Activated naive CD8-positive, alpha-beta T cell treated with anti-CD3 and anti-CD28 coated beads, Interleukin-2, amount 50 U/mL, for 24 hours (primary cell): ENCODE measurements at places on chromosomes 3 and 15.
A peak's percentile ranks its signal among the peaks of the same experiment; 100 is the strongest.

DNA sequence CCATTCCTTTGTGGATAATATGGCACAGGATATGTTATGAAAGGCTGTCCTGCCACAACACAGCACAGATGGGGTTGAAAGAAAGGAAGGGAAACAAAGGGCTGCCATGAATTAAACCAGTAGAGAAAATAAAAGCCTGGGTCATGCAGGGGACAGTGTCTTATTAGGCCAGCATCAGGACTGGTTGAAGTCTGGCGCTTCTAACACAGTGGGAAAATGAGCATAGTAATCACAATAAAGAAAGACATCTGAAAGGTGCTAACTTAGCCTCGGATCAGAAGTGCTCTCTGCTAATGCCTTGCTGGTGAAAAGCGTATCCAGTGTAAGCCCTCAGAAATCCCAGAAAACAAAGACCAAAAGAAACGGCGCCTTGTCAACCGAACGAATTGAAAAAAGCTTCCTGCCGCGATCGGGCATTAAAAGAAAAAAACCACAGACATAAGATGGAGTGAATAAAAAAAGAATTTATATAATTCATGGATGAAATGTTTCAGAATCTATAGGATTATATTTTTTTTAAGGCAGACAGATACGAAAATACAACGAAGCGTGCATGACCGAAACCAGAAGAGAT lies 566 bp upstream of the MKRN3 start:
- DNase-seq: no peak

GRCh38 chr3:123695731-123696640 lies 111.1 kb upstream of the HACD2 start:
- DNase-seq: no peak

DNA sequence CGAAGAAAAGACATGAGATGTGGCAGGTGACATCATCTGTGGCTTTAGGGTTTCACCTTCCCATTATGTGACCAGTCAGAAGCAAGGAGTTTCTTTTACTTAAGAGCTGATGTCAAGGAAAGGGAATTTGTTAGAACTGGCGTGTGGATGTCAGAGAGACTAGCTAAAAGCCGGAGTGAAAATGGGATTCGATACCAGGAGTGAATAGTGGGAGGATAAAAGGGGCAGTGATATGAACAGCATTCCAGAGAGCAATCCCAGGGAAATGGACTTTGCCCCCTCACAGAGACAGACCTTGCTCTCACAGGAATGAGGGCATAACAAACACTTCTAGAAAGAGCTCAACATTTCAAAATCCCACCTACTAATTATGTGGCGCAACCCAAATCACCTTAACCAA lies 5.9 kb upstream of the FMN1 start:
- no peak for DNase-seq

DNA sequence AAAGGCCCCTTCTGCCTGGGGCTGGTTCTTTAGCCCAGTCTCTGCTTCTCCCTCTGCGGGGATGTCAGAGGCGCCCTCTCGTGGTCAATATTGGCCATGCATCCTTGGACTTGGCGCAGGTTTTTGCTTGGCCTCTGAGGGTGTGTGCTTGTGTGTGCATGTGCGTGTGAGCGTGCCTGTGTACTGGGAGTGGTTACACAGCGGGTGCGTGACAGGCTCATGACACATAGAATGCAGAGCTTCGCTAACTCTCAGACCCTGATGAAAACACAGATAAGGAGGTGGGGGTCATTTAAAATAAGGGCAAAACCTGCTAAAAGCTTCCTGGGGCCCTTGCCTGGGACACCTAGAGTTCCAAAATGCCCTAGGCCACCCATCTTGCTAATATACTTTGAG lies 160.9 kb downstream of the SMAD6 start:
- peak; percentile 82 for DNase-seq

- no peak for DNase-seq
Observed at GRCh38 chr3:56818156-56818985, 16.6 kb upstream of the ARHGEF3 start.

DNA sequence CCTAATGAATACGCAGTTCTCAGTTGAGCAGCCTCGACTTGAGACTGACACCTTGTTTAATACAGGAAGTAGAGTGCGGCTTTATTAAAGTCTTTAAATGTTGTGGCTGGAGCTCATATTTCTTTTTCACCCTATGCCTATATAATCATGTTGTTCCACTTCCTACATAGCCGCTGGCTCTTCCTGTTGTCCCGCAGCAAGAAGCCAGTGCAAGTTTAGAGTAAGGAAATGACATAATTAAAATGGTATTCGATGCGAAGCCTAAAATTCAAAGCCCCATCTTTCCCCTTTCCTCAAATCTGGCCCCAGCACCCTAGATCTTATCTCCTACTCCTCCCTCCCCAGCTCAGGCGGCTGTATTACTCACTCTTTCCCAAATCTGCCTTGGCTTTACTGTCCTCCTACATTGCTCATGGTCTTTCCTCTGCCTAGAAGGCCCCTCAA lies 7.5 kb upstream of the PHLDB2 start:
- no peak for DNase-seq

DNA sequence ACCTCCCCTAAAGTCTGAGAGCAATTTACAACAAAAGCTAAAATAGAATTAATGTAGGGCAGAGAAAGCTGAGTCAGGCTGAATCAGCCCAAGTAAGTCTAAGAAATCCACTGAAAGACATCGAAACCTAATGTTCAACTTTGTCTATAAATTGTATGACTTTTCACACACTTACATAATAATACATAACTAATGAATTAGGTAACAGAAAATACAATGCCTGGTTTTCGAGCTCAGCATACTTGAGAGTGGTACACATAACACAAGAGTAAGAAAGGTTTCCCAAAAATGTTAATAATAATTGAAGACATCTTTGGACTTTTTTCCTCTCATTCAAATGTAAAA lies 55.3 kb upstream of the VGLL4 start:
- DNase-seq: no peak

DNA sequence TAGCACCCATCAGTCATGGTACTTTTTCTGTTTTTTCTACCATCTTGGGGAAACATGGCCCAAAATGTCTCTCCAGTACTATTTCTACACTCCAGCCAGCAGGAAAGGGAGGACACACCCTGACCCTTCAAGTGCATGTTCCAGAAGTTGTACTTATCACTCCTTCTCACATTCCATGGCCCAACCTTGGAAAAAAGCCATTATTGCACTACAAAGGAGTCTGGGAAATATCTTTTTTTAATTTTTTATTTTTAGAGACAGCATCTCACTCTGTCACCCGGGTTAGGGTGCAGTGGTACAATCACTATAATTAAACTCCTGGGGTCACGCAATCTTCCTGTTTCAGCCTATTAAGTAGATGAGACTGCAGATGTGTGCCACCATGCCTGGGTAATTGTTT lies 100.0 kb upstream of the PPP2R3A start:
- no peak for DNase-seq

DNA sequence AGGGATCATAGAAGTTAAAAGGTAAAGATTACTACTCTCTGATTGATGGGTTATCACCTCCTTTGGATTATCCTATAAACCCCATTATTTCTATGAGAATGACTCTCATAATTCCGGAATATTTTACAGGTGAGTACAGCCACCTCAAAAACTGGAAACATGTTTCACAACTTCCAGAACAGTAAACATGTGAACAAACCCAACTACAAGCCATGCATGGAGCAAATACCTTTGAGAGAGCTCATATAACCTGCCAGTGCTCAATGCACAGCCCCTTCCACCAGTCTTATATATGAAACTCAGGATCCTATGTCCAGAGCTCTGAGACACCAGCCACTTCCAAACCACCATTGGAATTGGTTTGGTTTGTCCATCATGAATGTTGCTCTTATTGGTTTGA lies 208.0 kb downstream of the MECOM start:
- no peak for DNase-seq

GRCh38 chr3:183845608-183846288 lies 20.4 kb upstream of the MAP6D1 start:
- DNase-seq: no peak

- DNase-seq: no peak
Observed at GRCh38 chr15:77982127-77982490, 95.4 kb downstream of the TBC1D2B start.

- no peak for DNase-seq
Observed at GRCh38 chr3:146308222-146308621, 57.3 kb upstream of the PLSCR4 start.

DNA sequence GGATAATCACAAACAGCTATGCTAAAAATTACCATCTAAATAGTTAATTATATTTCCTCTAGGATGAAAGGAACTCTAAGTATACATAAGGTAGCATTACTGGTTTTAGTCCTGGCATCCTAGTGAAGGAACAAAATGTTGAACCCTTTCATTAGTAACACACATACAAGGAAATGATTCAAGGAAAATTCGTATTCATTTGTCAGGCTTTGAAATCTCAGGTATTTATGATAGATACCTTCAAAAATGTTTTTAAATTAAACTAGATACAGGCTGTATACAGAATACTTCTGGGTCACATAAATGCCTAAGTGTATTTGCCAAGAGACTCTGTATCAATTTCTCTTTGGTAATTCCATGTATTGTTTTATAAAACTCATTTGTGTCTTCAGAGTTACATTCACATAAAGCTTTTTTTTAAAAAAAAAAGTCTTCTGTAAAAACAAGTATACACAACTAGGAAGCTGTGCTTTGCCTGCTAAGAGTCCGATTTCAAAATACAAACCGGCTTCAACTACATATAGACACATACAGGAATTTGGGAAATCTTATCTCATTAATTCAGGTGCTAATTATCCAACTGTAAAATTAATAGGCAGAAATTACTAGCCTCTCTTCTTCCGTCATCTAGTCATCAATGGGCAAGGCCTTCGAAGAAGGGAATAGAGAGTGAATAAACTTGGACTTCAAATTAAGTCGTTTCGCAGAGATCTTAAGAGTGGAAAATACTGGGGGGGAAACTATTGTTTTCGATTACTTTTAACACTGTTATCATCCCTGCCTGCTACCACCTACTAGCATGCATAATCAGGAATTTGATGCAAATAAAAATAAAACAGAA lies 1.3 kb downstream of the SECISBP2L start:
- DNase-seq: no peak

- no peak for DNase-seq
Observed at GRCh38 chr3:164848923-164849322, 229.4 kb downstream of the SI start.

- no peak for DNase-seq
Observed at GRCh38 chr15:98281130-98281529, 320.6 kb downstream of the ARRDC4 start.

DNA sequence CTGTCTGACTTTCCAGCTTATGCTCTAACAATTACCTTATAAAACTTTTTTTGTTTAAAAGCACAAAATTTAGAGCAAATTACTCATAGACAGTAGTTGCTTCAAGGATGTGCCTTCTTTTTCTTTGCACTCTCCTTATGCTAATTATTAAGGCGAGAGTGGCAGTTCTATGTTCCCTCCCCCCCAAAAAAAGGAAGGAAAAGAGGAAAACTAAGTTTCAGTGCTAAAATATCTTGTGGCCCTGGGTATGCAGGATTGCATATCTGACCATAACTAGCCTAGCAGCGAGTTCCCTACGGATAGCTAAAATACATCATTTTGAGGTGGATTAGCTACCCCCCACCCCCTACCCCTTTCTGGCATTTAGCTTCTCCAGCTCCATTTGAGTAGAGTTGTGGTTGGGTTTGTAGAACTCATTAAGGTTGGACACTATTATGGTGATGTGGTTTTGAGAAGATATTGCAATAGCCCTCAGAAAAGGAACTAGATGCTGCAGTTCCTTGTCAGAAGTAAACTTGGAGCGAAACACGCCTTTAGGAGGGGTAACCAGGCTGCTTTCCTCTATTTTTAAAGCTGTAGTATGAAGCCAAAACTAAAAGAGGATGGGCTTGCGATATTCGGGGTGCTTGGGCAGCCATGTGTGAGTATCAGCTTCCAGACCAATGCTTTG lies 174.6 kb downstream of the AKAP13 start:
- no peak for DNase-seq

DNA sequence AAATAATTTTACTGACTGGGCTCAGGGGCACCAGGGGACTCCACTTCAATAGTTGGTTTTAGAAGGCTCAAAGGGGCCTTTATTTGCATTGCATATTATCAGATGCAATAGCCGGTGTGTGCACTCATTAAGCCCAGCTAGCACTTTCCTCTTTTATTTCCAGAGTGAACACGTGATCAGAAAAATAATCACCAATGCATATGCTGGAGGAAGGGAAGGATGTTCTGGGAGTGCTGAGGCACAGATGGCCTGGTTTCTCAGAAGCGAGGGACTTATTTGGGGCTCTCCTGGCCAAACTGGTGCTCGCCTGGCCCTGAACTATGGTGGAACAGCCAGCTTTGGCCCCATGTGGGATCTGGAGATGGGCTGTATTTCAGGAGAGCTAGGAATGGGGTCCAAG lies 60.4 kb upstream of the SEC13 start:
- DNase-seq: no peak

- no peak for DNase-seq
Observed at GRCh38 chr15:29970402-29970695, 112.4 kb upstream of the GOLGA8J start.

DNA sequence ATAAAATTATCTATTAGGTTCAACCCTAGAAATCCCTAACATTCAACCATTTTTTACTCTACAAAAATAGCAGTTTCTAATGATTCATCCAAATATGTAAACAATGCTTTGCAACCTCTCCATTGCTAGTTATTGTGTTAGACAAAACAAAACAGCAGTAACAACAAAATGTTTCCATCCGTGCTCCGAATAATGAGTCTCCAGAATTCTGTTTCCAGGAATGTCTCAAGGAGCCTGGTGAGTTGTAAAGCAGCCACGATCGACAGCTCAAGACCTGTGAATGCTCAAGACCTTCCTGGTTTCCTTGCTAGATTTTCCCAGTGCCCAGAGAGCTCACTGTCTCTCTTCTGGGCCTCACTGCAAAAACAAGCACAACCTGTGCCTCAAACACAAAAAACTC lies 49.9 kb downstream of the CHRD start:
- no peak for DNase-seq

- DNase-seq: no peak
Observed at GRCh38 chr3:116300226-116300625, 145.1 kb downstream of the LSAMP start.

- no peak for DNase-seq
Observed at GRCh38 chr3:95154766-95155165, 1091.9 kb downstream of the NSUN3 start.

DNA sequence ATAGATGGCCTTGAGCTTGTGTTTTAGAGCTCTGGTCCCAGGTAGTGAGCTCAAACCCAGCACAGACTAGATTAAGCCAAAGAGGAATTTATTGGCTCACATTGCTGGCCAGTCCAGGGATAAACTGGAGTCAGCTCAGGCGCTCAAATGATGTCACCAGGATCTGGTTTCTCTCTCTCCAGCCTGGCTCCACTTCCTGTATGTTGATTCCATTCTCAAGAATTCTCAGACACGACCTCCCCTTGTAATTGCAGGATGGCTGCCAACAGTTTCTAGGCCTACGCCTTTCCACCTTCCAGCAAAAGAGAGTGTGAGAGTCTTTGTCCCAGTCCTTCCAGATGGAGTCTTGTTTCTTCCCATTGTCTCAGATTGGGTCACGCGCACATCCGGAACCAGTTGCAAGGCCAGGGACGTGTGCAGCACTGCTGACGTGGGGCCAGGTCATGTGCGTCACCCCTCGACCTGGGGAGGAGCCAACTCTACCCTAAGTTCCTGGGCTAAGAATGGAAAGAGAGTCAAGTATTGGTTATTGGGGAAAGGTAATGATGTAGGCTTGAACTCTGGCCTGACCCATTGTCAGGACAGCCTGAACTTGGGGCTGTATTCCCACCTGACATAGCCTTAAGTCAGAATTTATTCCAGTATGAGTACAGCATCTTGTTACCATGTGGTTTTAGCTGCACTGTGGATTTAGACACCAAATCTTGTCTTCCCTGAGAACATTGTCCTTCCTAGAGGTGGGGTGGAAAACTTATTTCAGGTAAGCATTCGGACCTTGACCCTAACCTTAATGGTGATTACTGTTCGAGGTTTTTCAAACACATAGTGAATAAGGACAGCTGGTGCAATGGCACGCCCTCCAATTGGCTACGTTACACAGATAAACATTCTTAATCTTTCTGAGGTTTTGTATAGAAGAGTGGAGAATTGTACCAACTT lies 31.6 kb downstream of the CACNA1D start:
- DNase-seq: no peak
